ENCODE measurements at places on chromosomes 2 and 18.
A peak's percentile ranks its signal among the peaks of the same experiment; 100 is the strongest.

GRCh38 chr2:163771596-163771995 lies 35.8 kb upstream of the FIGN start:
- DNase-seq: no peak

GRCh38 chr18:63025251-63026090 lies 294.1 kb downstream of the BCL2 start:
- peak; percentile 39 for DNase-seq

GRCh38 chr2:144518748-144519596 lies 947 bp downstream of the ZEB2 start:
- no peak for DNase-seq

- DNase-seq: no peak
Observed at GRCh38 chr2:109208071-109208950, 79.3 kb downstream of the SH3RF3 start.

- no peak for DNase-seq
Observed at GRCh38 chr2:223005496-223005895, 46.5 kb upstream of the KCNE4 start.

DNA sequence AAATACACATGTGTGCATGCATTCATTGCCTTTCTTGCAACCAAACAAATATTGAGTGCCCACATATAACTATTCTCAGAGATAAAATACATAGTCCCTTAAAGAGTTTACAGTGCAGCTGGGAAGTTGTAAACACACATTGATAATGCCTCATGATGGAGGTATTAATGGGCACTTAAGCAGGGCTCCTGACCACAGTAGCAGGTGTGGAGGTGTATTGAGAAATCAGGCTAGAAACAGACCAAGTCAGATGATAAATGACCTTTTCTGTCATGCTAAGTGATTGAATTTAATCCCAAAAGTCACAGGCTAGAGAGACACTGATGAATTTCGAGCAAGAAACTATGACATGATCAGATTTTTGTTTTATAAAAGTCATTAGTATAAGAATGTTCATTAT lies 157.7 kb downstream of the ZNF385B start:
- no peak for DNase-seq

- DNase-seq: no peak
Observed at GRCh38 chr2:68189991-68190784, 32.5 kb downstream of the PNO1 start.

DNA sequence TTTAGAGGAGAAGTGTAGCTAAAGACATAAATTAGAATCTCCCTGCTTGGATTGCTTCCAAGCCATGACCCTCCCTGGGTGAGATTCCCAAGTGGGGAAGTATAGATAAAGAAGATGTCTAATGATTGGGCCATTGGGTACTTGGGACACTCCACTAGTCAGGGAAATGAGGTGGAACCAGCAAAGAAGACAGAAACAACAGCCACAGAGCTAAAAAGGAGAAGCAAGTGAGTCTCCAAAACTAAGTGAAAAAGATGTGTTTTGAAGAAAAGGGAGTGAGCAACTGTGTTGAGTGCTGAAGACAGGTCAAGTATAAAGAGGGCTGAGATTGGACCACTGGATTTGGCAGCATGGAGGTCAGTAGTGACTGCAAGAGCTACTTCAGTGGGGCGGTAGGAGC lies 276.7 kb upstream of the STON1 start:
- no peak for DNase-seq

Measured in transverse colon (tissue), 4 donors.